NCI-H1105 treated with DMSO at 0.1 percent for 48 hours (cell line): ENCODE measurements at places on chromosomes 7 and 10.
A peak's percentile ranks its signal among the peaks of the same experiment; 100 is the strongest.

DNA sequence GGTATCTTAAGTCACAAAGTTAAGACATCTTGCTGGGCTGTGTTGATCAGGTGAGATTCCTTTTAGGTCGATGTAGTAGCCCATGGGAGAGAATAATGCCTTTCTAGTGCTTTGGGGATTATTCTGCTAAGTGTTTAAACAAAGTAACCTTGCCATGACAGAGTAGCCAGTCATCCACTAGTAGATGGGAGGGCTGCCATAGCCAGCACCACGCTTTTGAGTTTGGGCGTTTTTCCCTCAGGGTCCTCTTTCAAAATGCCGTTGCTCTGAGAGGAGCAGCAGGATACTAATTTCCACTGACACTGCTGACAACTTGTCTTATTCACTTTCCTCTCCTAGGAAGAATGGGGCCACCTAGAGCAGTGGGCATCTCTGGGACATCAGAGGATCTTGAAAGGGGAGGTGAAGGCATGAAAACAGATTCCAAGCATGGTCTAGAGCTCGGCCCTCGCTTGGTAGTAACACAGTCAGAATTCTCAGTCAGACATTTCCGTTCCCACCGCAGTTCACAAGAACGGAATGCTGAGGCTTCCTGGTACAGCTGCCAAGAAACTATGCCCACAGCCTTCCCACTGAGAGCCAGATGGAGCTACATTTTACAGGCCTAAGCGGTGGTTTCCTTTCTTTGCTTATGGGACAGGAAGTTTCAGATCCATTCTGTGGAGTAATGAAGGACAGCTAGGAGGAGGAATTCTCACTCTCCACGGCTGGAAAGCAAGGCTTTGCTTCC, 15.3 kb upstream of the RSU1 start:
- DNase-seq: no peak

DNA sequence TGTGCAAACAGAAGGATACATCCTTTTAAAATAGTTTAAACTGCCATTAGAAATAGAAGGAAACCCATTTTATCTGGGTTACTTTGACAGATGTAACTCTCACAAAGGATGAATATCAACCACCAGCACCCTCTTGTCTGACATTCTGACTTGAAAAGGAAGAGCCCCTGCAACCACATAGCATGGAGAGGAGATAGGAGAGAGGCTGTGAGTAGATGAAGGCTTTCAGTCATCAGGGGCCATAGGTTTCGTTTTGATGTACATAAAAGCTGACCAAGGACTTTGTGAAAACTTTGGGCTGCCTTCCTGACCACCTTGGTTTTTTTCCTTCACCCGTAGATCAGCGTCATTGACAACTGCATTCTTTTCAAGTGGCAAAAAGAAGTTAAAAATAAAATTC, 211.6 kb upstream of the PRPS1L1 start:
- no peak for DNase-seq

- DNase-seq: no peak
These were observed 8.4 kb upstream of the INMT start for GRCh38 chr7:30743371-30744074.

GRCh38 chr7:135980012-135980551, 2.9 kb upstream of the MTPN start:
- no peak for DNase-seq

- DNase-seq: no peak
These were observed 4.6 kb downstream of the C10orf105 start for GRCh38 chr10:71715026-71715425.

DNA sequence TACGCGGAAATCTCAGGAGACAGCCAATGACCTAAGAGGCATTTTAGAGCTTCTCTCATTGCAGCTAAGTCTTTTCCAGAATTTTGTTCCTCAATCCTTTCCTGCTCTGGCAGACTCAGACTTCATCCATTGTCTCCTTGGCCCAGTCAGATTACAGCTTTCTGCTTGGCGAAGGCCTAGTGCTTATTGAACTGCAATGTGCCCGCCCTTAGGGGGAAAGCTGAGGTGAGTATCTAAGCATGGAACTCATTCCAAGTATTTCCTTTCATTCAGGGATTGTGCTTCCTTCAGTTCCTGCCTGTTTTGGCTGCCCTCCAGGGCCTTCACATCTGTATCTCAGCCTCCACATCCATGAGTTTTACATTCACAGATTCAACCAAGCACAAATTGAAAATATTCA, 37.5 kb downstream of the PRLHR start:
- DNase-seq: no peak

DNA sequence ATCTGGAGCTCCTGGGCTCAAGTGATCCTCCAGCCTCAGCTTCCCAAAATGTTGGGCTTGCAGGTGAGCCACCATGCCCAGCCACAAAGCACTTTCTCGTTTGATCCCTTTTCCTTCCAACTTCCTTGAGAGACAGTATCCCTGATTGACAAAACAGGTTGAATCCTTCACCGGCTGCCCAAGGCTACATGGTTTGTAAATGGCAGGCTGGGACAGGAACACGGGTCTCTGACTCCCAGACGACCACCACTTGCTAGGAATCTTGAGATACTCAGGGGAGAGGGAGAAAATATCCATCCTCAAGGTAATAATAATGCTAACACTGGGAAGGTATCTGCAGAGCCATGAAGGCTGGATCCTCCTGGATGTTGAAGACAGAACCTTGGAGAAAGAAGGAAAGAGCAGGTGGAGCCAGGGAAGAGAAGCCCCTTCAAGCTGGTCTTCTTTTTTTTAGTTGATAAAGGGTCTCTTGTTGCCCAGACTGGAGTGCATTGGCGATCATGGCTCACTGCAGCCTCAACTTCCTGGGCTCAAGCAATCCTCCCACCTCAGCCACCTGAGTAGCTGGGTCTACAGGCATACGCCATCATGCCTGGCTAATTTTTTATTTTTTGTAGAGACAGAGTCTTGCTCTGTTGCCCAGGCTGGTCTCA, 19.8 kb downstream of the MMRN2 start:
- no peak for DNase-seq

DNA sequence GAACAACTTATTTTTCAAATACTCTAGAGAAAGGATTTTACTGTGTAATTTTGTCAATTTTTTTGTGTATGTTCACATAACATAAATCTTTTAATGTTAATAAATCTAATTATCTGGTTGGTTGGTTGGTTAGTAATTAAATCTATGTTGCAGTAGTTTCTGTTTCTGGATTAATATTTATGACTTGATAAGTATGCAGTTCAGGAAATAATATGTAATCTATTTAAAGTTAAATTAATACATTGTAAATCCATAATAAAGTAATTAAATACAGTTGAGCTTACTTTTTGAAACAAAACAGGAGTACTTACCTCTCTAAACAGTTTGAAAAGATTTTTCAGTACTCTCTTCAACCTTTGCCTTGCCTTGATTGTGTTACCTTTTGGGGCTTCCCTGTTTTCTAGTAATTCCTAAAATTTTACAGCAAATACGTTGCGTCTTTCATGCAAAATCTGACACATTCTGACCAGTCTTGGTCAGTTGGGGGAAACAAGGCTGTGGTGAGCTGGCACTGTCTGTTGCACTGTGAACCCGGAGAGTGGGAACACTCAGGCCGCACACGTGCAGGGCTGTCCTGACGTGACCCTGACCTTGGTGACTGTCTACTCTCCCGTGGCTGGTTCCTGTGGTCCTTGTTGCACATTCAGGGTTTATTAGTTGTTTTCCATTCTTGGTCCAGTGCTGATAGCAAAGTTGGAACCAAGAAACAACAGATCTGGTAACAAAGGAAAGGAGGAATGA, 45.6 kb upstream of the FGL2 start:
- no peak for DNase-seq

DNA sequence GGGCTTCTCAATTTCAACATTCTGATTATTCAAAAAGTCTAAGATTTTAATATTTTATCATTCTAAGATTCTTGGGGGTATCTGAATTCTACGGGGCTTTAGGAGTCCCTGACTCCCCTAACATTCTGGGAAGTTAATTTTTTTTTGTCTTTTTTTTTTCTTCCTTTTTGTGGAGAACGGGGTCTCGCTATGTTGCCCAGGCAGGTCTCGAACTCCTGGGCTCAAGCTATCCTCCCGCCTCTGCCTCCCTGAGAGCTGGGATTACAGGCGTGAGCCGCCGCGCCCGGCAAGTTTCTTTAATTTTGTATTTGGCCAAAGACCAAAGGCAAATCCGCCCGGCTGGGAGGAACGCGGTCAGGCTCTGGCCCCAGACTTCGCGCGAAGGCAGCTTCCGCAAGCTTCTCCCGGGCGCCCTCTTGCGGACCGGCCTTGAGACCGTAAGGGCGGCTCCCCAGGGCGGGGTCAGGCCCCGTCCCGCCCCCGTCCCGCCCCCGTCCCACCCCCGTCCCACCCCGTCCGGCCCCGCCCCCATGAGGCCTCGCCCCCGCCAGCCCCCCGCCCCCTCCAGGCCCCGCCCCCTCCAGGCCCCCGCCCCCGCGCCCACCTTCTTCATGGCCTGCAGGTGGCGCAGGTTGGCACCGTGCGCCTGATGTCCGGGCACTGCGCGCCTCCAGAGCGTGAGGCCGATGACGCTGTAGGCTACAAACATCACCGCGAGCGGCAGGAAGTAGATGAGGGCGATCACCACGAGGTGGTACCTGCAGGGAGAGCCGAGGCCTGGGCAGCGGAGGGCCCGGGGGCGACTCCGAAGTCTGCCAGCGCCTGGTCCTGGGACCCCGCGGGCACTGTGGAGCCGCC, 8.2 kb downstream of the TACR2 start:
- peak; percentile 78 for DNase-seq

GRCh38 chr10:88076027-88076880, 212.8 kb downstream of the PTEN start:
- no peak for DNase-seq

GRCh38 chr7:50674896-50675835, 107.5 kb downstream of the GRB10 start:
- DNase-seq: no peak

DNA sequence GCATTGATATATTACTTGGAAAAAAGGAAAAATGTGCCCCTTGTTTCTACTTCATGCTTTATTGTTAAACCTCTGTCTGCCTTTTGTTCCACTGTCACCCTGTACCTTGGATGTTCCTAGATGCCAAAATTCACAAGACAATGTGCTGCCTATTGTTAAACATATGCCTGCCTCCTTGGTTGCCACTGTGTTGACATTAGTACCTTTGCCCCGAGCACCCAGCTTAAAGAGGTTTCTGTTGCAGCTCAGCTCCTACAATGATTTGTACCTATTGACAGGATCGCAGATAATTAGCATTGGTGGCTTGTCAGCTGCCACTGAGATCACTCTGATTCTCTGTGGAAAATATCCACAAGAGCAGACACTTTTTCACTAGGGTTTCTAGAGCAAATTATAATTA, 188.0 kb downstream of the KCND2 start:
- no peak for DNase-seq

- no peak for DNase-seq
These were observed 92.3 kb downstream of the ELFN1 start for GRCh38 chr7:1762238-1762945.

GRCh38 chr7:131546583-131547141, 9.8 kb downstream of the PODXL start:
- DNase-seq: no peak

DNA sequence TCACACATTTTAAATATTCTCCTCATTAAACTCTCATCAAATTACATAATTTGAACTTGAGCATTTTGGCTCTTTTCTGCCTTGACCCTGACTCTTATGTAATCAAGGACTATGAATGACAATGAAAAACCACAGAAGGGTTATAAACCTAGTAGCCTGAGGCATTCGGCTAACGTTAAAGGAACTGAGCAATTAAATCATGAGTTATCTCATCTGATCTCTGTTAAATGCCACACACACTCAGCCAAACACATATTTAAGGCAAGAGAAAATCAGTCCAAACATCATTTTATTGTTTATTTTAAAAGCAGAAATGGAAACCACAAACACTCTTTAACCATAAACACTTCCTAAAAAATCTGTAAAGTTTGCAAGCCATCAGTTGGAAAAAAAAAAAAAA, 204.3 kb downstream of the DGKI start:
- DNase-seq: no peak

DNA sequence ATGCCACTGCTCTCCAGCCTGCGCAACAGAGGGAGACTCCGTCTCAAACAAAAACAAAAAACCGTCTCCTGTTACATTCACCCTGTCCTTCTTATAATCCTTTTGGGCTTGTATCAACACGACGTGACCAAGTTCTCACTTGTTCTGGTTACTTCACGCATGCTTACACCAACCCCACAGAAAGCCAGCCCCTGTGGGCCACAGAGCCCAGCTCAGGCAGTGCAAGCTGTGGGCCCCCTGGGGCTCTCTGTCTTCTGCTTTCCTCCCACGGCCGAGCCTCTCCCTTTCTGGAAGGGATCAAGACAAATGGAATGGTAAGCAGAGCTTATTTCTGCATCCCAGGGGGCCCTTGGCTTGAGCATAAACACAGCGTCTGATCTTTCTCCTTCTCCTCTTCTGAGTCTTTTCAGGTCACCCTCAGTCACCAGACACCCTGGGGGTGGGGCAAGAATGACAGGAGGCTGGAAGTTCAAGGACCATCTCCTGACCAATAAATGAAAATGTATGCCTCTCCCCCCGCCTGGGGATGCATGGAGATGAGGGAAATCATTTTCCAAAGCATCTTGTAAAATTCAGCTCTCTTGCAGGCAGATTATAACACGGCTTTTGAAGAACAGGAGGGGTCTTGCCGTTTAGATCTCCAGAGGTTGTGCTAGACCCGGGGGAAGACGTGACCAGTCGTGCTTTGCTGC, 19.0 kb upstream of the TRIM56 start:
- DNase-seq: no peak

- no peak for DNase-seq
These were observed 34.8 kb downstream of the C7orf33 start for GRCh38 chr7:148625342-148625741.

- DNase-seq: no peak
These were observed 29.6 kb downstream of the ANKRD16 start for GRCh38 chr10:5860066-5860465.

- no peak for DNase-seq
These were observed 8.4 kb upstream of the HHEX start for GRCh38 chr10:92681306-92681834.
